Endodermal cell (in vitro differentiated cells): ENCODE measurements at places on chromosomes 13 and 19. TPM values are rescaled to one million over a fixed set of nuclear protein-coding genes. Genes with fewer than 3 reads are reported as not detected.

DNA sequence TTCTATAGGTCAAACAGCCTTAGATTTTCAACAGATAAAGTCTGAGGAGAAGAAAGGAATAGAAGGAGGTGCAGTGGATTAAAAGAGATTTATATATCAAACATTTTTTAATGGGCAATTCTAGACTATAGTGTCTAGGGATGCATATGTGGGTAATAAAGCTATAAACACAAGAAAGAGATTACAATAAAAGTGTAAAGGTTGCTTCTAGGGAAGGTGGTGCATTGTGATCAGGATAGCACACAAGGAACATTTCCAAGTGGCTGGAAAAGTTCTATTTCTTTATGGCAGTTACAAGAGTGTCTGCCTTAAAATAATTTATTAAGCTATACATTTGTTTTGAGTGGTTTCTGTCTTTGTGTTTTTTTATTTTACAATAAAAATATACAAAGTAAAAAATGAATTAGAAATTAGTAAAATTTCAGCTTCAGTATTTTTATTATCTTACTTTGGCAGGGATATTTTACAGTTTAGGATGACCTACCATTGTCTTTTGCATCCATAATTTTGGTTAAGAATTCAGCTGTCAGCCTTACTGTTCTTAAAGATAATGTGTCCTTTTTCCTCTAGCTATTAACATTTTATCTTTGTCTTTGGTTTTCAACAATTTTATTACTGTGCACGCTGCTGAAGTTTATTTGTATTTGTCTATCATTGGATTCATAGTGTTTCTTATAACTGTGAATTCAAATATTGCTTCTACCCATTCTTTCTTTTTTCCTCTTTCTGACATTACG, 221.8 kb downstream of the LACC1 start:
- no peak for DNase-seq

DNA sequence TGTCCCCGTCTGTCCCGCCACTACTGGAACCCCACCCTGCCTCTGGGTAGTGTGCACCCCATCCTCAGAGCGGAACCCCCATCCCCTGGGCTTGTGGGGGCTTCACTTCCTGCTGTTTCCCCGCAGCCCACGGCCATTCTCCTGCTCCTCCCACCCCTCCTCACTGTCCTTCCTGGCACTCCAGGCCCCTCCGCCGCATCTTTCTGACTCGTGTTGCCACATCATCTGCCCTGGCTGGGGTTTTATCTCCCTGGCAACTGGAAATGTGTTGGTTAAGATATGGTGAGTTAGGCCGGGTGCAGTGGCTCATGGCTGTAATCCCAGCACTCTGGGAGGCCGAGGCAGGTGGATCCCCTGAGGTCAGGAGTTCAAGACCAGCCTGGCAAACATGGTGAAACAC, 37.3 kb downstream of the KDM4B start:
- DNase-seq = no peak

- no peak for DNase-seq
Measured at GRCh38 chr13:98364647-98365046, 187.6 kb upstream of the RNF113B start.

DNA sequence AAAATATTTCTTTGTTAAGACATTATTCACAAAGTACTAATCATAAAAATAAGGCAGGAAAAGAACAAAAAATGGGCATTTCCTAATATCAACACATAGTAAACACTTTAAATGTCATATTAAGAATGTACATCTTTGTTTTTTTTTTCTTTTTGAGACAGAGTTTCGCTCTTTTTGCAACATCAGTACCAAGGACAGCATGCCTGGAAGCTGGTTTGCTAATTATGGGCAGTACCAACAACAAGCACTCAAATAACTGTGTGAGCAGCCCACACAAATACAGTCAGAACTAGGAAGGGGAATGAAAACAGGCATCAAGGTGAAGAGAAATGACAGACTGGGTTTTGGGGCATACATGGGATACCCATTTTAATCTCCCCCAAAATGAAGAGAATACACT, 788.0 kb upstream of the SLITRK1 start:
- no peak for DNase-seq

- DNase-seq = no peak
Measured at GRCh38 chr13:50592412-50593155, 250.9 kb downstream of the DLEU7 start.

DNA sequence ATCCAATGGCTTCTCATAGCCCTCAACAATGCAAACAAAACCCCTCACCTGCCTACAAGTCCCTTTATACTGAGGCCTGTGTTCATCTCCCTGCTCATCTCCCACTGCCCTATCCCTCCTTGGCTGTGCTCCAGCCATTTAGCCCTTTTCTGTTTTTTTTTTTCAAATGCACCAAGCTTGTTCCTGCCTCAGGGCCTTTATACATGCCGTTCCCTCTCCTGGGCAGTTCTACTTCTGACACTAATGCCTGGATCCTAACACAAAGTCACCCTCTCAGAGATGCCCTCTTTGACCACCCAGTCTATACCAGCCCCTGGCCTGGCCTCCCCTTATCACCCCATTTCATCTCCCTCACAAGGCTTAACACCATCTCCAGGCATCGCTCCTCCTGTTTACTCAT, 26.9 kb downstream of the ZNF574 start:
- no peak for DNase-seq

- no peak for DNase-seq
Measured at GRCh38 chr19:2048104-2048958, 2.7 kb downstream of the MKNK2 start.

DNA sequence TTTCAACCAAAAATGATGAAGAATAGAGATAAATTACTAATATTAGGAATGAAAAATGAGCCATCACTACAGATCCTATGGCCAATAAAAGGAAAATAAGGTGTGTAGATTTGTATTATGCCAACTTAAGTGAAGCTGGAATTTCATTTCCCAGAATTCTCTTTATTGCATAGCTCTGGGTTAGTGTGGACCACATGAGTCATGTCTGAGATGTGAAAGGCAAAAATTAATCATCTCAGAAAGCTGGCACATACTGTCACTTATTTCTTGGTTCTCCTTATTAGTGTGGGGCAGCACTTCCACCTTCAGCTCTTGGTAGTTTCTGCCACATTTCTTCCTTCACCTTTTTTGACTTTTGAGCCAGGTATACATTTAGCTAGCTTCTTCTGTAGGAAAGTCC, 82.6 kb downstream of the KATNAL1 start:
- DNase-seq = no peak

DNA sequence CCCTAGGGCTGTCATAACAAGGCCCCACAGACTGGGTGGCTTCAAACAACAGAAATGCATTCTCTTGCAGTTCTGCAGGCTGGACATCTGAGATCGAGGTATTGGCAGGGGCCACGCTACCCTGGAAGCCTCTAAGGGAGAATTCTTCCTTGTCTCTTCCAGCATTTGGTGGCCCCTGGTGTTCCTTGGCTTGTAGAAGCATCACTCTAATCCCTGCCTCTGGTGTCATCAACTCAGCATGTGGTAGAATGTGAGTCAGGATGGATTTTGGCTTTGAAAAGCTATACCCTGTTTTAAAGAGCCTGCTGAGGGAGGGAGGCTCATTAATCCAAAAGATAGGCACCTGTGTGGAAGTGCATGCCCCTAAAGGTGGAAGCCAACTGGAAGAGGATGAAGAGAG, 7.9 kb upstream of the GGACT start:
- no peak for DNase-seq

DNA sequence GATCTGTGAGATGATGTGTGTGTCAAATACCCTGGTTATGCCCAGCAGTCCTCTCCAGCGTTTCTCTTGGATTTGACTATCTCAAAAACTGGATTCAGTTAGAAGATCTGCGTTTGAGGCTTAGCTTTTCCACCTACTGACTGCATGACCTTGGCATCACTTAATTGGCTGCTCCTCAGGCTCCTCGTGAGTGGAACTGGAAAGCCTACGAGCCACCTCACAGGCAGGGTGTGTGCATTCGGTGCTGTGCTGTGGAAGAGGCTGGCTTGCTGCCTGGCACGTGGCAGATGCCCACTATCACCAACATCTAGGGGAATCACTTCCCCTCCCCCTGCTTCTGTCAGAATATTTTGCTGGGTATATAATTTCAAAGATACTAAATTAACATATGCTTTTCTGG, 25.6 kb downstream of the FLT1 start:
- DNase-seq = no peak

- DNase-seq = no peak
Measured at GRCh38 chr13:48909056-48909389, 66.7 kb upstream of the FNDC3A start.

DNA sequence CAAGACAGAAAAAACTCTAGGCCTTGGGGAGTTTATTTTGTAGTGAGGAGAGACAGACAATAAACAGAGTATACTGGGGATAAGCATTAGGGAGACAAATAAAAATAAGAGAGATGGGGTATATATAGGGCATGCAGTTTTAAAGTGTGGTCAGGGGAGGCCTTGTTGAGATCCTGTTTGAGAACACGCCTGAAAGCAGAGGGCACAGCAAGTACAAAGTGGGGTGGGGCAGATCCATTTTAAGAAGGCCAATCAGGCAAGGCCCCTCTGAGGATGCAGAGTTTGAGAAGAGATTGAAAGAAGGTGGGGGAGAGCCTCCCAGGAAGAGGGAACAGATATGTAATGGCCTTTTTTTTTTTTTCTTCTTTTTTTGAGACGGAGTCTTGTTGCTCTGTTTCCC, 2.1 kb downstream of the PPP2R1A start:
- DNase-seq = no peak

- no peak for DNase-seq
Measured at GRCh38 chr13:58617880-58618665, 986.5 kb downstream of the PCDH17 start.

GRCh38 chr13:32314271-32315237, 609 bp downstream of the ZAR1L start:
- DNase-seq = no peak

DNA sequence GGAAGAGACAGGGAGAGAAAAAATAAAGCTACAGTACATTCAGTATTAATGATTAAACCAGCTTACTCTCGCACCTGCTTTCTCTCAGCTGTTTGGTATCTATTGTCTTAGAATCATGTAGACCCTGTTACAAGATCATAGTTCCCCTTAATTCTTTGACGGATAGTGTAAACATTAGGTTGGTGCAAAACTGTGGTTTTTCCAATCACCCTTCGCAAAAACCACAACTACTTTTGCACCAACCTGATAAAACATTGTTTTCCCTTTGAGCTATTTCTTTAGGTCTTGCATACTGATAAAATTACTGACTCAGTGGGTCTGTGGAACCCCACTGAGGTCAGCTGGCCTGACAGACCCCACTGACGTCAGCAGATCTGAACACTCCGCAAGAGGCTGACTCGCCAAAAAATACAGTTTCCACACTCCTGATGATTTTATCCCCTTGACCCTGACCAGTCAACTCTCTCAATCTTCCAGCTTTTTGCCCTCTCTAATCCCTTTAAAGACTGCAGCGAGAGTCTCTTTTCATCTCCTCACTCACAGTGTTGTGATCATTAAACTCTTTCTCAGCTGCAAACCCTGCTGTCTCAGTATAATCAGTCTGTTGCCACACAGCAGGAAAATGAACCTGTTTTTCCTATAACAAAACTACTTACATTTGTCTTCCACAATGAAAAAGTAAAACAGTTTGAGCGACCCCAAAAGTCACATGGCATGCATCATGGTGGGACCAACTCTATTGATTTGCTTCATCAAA, 123.9 kb downstream of the SLITRK6 start:
- no peak for DNase-seq

GRCh38 chr19:1847684-1848398, 442 bp downstream of the REXO1 start:
- peak; percentile 80 for DNase-seq

DNA sequence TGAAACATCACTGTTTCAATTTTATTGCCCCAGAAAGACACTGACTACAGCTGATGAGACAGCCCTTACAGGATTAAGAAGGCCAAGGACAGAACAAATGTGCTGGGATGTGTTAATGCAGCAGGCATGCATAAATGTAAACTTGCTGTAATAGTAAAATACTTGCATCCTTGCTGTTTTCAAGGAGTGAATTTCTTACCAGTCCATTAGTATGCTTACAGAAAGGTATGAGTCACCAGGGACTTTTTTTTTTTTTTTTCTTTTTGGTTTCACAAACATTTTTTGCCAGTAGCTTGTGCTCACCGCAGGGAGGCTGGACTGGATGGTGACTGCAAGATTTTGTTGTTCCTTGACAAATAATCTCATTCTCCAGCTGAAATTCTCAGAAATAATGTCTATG, 55.1 kb downstream of the GPR180 start:
- DNase-seq = no peak

DNA sequence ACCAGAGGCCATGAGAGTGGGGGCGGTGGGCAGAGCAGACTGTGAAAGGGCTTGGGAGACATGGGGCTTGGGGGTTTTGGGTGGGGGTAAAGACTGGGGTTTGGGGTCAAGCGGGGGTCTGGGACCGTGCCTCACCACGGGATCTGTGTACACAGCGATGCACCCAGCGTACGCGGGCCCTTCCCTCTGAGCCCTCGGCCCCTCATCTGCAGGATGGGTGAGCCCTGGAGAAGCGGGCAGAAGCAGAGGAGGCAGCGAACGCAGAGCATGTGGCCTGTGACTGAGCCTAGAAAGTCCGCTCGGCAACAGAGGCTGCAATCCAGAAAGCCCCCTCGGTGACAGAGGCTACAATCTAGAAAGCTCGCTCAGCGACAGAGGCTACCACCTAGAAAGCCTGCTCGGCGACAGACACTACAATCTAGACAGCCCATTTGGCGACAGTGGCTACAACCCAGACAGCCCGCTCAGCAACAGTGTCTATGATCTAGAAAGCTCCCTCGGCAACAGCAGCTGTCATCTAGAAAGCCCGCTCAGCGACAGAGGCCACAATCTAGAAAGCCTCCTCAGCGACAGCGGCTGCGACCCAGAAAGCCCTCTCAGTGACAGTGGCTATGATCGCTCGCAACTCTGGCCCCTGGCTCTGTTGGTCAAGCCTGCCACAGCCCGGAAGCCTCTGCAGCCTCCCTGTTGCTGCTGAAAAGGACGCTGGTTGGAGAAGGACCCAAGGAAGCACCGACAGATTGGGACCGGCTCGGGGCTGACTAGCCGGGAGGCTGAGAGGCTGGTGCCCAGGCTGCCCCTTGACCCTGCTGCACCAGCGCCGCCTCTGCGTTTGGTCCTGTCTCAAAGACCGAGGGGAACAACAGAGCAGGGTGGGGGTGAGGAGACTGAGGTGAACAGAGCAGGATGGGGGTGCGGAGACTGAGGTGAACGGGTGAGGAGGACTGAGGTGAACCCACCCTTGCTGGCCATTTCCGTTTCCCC, 68.6 kb downstream of the SPACA7 start:
- peak; percentile 42 for DNase-seq

DNA sequence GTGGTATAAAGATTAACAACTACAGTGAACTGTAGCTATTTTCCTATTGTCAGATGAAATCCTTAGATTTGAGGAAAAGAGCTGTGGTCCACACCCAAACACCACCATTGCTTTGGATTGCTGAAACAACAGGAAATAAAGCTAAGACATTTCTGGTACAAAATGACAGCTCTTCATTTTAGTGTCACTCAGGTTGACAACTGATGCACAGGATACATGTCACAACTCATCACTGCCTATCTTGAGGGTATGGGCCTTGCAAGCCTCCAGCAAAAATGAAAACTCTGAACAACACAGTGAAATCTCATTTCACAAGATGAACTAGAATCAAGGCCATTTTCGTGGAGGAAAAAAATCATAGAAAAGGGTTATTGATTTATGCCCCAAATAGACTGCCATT, 339.7 kb downstream of the ITGBL1 start:
- DNase-seq = no peak

CGB5 gene
- total RNA-seq = 0.44 and 0.70 TPM in 2 replicates

LHFPL6 gene
- 2.3 and 2.8 TPM in 2 replicates for total RNA-seq

IZUMO2 gene
- not detected in 3 replicates for total RNA-seq

PSG6 gene
- not detected in 2 replicates for total RNA-seq

NOVA2 gene
- total RNA-seq = 0.91 to 2.4 TPM (median 1.3 TPM) in 3 replicates

TMEM59L gene
- total RNA-seq = 6.4 to 7.2 TPM (median 7.0 TPM) in 3 replicates

CYP4F11 gene
- not detected in 2 replicates for total RNA-seq

NCAN gene
- 0.77 to 1.2 TPM (median 0.84 TPM) in 3 replicates for total RNA-seq

CD209 gene
- not detected in 3 replicates for total RNA-seq

SLC7A9 gene
- total RNA-seq = 0.38 TPM in 1 of 3 replicates, not detected in the others

KLK4 gene
- total RNA-seq = not detected in 2 replicates
